GM23248 (cell line): ENCODE measurements at places on chromosomes 2 and 18. TPM values are rescaled to one million over a fixed set of nuclear protein-coding genes. Genes with fewer than 3 reads are reported as not detected.

The PAX3 gene
- total RNA-seq: not detected in 2 replicates

The ABHD1 gene
- not detected in 2 replicates for total RNA-seq

- H3K27ac ChIP-seq: no peak overlapping the region
- H3K36me3 ChIP-seq: 0 out of 2 replicates have a peak, but pooled peaks cover 3% of the 10 kb centered on the region
- H3K27me3 ChIP-seq: no peaks in the 10 kb centered on the region
- H3K4me1 ChIP-seq: no peaks in the 10 kb centered on the region
Observed at GRCh38 chr2:86552889-86553288, 10.4 kb downstream of the CHMP3 start.

The PARD6G gene
- 0.22 TPM in 1 of 2 replicates, not detected in the other for total RNA-seq

DNA sequence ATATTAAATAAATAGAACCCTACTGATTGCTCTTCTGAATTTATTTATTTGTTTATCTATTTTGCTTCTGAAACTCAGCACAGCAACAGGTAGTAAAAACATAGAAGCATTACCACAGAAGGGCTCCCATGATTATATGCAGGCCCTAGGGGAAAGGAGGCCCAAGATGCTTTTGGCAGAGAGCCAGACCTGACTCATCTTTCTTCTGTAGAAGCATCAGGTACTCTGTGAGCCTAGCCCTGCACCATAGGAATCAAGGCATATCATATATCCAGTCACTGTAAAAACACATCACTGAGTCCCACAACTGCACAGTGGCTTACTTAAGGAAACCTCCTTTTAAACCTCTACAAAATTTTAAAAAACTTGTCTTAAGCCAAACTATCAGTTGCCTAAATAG is 1.8 kb downstream of the SCN9A start:
- H3K4me3 ChIP-seq: no peak overlapping the region
- H3K4me1 ChIP-seq: peaks cover 5% of the 10 kb centered on the region; the same call in 1 of the 2 replicates
- H3K27me3 ChIP-seq: no peaks in the 10 kb centered on the region
- H3K36me3 ChIP-seq: no peaks in the 10 kb centered on the region

DNA sequence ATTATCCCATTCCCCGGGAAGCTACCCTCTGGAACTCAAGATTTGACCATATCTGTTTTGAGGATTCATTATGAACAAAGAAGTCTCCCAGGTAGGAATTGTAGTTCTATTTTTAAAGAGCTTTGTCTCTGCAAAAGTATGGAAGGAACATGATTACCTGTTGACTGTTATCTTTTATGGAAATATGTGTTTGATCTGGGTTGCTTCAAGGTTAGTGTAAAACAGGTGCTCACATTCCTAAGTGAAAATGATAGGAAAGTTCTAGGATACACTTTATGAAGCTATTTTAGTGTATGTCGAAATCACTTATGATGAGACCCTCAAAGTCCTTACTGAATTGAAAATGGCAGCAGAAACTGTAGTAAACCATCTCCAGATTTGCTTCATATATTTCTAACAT is 149.2 kb downstream of the PTRHD1 start:
- no peaks in the 10 kb centered on the region for H3K27me3 ChIP-seq
- no peaks in the 10 kb centered on the region for H3K4me1 ChIP-seq
- H3K27ac ChIP-seq: no peak overlapping the region
- H3K36me3 ChIP-seq: no peaks in the 10 kb centered on the region
- no peak for DNase-seq
- no peak overlapping the region for H3K4me3 ChIP-seq

DNA sequence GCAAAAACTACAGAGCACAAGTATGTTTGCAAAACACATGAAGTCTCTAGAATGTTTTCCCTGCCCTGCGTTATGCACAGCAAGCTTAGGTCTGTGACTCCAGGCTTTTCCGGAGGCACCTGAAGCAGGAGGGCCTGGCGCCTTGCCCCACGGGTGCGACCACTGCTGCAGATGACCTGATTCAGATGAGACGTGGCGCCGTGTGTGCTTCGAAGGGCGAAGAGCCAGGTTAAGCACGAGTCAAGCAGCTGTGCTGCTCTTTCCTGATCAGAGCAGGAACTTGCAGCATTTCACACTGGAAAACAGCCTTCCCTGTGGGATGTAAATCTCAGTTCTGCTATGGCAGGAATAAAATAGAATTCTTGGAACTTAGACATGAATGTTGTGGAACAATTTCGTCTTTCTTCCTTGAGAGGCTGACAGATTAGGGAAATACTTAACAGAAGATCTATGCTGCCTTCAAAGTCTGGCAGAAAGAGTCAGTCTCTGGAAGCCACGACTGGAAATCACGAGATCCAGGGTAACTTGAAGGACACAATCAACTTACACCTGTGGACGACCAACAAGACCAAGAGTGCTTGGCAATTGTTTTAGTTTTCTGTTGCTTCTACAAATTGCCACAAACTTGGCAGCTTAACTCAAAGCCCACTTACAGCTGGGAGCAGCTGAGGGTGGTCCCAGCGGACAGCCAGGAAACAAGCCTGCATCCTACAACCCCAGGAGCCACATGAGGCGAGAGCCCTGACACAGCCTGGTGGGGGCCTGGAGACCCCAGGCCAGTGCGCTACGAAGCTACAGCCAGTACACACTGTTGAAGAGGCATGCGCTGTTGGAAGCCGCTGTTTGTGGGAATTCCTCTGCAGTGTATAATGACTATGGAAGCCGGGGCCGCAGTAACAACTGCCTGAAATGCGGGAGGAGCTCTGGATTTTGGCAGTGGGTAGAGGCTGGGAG is 42.9 kb downstream of the EIPR1 start:
- DNase-seq: no peak
- no peaks in the 10 kb centered on the region for H3K4me1 ChIP-seq
- no peak overlapping the region for H3K4me3 ChIP-seq
- H3K27ac ChIP-seq: no peak overlapping the region

The SATB2 gene
- total RNA-seq: 6.3 and 9.9 TPM in 2 replicates

DNA sequence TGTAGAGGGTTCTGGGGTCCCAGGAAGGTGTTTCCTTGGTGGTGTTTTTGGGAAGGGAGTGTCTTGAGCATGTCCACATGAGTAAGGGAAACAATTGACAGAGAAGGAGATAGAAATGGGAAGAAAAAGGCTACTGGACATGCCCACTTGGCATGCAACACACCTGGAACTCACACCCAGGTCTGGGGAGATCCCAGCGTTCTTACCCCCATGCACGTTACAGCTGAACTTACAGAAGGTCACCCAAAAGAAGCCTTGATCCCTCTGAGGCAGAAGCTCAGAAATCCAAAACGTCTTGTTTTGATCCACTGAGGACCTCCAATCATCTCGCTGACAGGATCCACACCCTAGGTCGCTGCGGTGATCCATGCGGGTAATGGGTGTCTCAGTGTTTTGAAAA is 142.0 kb downstream of the ZNF516 start:
- no peak overlapping the region for H3K4me3 ChIP-seq
- DNase-seq: no peak
- peaks cover 16% of the 10 kb centered on the region for H3K4me1 ChIP-seq
- no peak overlapping the region for H3K27ac ChIP-seq
- H3K27me3 ChIP-seq: no peaks in the 10 kb centered on the region

The UGT1A3 gene
- total RNA-seq: not detected in 2 replicates

The HOXD11 gene
- total RNA-seq: 28.4 and 31.6 TPM in 2 replicates

DNA sequence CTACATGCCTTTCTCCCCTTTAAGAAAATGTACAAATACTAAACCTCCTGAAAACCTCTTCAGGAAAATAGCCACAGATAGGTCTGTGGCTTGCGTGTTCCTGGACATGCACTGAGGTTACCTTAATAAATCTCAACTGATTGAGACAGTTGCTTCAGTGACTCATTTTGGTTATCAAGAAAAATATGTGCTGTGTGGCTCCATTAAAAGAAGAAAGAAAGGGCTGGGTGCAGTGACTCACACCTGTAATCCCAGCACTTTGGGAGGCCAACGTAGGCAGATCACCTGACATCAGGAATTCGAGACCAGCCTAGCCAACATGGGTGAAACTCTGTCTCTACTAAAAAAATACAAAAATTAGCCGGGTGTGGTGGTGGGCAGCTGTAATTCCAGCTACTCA is 27.1 kb downstream of the CREG2 start:
- no peak overlapping the region for H3K27ac ChIP-seq
- no peaks in the 10 kb centered on the region for H3K27me3 ChIP-seq
- peaks cover 10% of the 10 kb centered on the region for H3K4me1 ChIP-seq

The TNFAIP6 gene
- total RNA-seq: 4.5 and 8.9 TPM in 2 replicates

The GREB1L gene
- 3.0 and 3.3 TPM in 2 replicates for total RNA-seq

- H3K27me3 ChIP-seq: peaks cover 14% of the 10 kb centered on the region
- H3K27ac ChIP-seq: no peak overlapping the region
- no peaks in the 10 kb centered on the region for H3K4me1 ChIP-seq
- H3K36me3 ChIP-seq: no peaks in the 10 kb centered on the region
- DNase-seq: no peak
Observed at GRCh38 chr2:86274918-86275275, 62.5 kb downstream of the REEP1 start.

DNA sequence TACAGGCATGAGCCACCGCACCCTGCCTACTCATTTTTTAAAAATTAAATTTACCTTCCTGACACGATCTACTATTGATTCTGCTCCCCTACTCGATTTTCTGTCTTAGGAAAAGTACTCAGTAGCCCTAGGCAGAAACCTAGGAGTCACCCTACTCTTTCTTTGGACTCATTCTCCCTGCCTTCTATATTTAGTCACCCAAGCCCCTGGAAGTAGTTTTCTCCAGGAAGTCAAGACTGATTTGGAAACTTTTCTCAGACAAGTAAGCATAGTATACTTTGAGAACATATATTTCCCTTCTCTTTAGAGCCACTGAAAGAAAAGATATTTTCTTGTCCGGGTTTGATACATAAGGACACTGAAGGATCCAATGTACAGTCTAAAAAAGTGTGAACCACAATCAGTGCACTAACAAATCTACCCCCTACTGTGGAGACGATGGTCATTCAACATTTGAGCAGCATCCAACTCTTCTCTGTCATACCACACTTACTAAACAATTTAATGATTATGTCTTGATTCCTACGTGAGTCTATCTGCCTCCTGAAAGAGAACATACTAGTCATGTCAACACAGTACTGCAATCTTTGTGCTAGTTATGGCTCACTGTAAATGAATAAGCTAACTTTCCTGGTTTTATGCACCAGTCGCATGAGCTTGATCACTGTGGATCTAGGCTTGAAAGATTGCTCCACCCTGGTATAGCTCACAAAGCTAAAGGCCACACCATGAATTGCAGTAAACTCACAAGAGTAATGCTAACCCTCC is 19.8 kb downstream of the YWHAQ start:
- H3K4me1 ChIP-seq: peaks cover 65% of the 10 kb centered on the region
- DNase-seq: peak; percentile 70
- no peaks in the 10 kb centered on the region for H3K36me3 ChIP-seq
- H3K4me3 ChIP-seq: no peak overlapping the region
- H3K27ac ChIP-seq: peak overlapping the region; percentile 82
- H3K27me3 ChIP-seq: no peaks in the 10 kb centered on the region

DNA sequence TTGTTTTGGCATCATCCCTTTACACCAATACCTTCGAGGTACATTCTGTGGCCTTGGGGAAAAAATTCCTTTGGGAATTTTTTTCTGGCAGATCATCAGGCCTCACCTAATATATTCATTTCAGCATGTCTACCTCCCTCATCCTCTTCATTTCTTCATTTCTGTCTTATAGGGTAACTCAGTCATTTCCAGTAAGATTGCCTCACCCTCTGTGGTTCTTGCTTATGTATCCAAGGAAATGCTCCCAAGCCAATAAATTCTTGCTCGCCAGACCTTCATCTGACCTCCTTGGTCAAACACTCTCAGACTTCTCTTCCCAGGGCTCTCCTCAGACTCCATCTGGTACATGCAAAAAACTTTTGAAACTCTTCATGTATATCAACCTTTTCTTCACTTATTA is 265.6 kb downstream of the TMX3 start:
- DNase-seq: peak; percentile 82
- no peaks in the 10 kb centered on the region for H3K36me3 ChIP-seq
- no peaks in the 10 kb centered on the region for H3K27me3 ChIP-seq
- peaks cover 41% of the 10 kb centered on the region for H3K4me1 ChIP-seq
- H3K27ac ChIP-seq: peak overlapping the region; percentile 91
- no peak overlapping the region for H3K4me3 ChIP-seq

DNA sequence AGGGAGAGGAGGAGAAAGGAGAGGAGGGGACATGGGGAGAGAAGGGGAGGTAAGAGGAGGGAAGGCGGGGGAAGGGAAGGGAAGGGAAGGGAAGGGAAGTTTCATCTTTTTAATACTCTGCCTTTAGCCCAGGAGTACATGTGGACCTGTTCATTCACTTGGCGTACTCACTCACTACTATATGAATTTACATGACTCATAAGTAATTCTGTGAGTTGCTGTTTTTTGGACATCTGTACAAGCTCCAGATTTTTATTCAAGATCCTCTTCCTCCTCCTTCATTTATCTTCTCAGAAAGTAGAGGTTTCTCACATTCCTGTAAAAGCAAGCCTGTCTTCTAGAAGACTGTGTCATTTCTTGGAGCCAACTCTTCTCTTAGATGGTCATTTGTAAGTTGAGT is 84.6 kb downstream of the RDH14 start:
- DNase-seq: peak; percentile 44
- H3K27ac ChIP-seq: no peak overlapping the region
- H3K4me1 ChIP-seq: peaks cover 43% of the 10 kb centered on the region
- no peaks in the 10 kb centered on the region for H3K36me3 ChIP-seq
- H3K4me3 ChIP-seq: no peak overlapping the region

The COLEC11 gene
- not detected in 2 replicates for total RNA-seq

DNA sequence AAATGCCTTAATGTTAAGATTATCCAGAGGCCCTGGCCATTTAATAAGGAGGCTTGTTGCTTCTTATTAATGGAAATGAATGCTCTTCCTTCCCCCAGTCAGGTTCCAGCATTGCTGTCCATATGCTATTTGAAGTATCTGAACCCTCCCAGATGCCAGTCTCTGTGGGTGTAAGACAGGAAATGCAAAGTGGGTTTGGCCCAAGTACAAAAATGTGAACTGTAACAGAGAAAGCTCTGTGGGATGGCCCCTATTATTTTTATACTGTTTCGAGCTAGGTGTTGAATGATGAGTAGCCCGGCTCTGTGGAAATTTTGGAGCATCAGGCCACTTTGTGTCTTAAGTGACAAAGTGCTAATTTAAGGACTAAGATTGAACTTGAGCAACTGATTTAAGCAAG is 141.0 kb downstream of the UXS1 start:
- peaks cover 17% of the 10 kb centered on the region for H3K4me1 ChIP-seq
- H3K4me3 ChIP-seq: no peak overlapping the region
- DNase-seq: peak; percentile 65
- H3K36me3 ChIP-seq: no peaks in the 10 kb centered on the region
- H3K27me3 ChIP-seq: peaks cover 32% of the 10 kb centered on the region

The DRC1 gene
- total RNA-seq: 0.89 TPM in 1 of 2 replicates, not detected in the other
